ENCODE measurements at places on chromosomes 3 and 15. TPM values are rescaled to one million over a fixed set of nuclear protein-coding genes. Genes with fewer than 3 reads are reported as not detected.

Gene MOBP
- total RNA-seq: 0.92 TPM

Gene PAQR9
- total RNA-seq: 5.3 TPM

Gene TRAT1
- total RNA-seq: not detected

Gene THAP10
- 6.0 TPM for total RNA-seq

Gene CLDND1
- total RNA-seq: 153 TPM

Gene PPP2R3A
- total RNA-seq: 26.1 TPM

Gene STT3B
- 160 TPM for total RNA-seq

Gene PATL2
- not detected for total RNA-seq

Gene TGM4
- not detected for total RNA-seq

Gene CCDC39
- total RNA-seq: 3.9 TPM

Gene PLSCR2
- not detected for total RNA-seq

Gene MYEF2
- total RNA-seq: 140 TPM

Gene ACVR2B
- 43.6 TPM for total RNA-seq

Gene CAV3
- total RNA-seq: not detected

Gene ANAPC13
- 55.6 TPM for total RNA-seq

Gene TRIM42
- not detected for total RNA-seq

Gene MITF
- total RNA-seq: 4.4 TPM

Gene PRSS50
- total RNA-seq: not detected

Gene CEP97
- 61.4 TPM for total RNA-seq

Gene KLHL40
- 0.23 TPM for total RNA-seq

Gene SCAPER
- 61.8 TPM for total RNA-seq

Gene CFAP161
- total RNA-seq: 5.3 TPM

Gene FGF12
- total RNA-seq: 118 TPM
